ENCODE measurements at places on chromosomes 4 and X.

- no peak for DNase-seq
Observed at GRCh38 chrX:31178064-31178768, 106.4 kb upstream of the FTHL17 start.

DNA sequence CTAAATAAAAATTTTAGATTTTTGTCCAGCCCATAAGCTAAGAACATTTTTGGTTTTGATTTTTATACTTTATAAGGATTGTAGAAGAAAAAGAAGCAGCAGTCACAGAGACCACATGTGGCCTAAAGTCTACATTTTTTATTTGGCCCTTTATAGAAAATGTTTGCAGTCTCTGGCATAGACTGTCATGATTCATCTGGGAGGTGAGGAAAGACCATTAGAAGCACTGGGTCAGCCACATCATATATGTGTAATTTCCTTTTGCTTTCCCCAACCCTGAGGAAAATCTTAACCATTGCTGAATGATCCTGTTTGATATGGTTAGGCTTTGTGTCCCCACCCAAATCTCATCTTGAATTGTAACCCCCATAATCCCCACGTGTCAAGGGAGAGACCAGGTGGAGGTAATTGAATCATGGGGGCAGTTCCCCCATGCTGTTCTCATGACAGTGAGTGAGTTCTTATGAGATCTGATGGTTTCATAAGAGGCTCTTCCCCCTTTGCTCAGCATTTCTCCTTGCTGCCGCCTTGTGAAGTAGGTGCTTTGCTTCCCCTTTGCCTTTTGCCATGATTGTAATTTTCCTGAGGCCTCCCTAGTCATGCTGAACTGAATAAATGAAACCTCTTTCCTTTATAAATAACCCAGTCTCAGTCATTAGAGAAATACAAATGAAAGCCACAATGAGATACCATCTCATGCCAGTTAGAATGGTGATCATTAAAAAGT lies 12.1 kb upstream of the COPS4 start:
- no peak for DNase-seq

DNA sequence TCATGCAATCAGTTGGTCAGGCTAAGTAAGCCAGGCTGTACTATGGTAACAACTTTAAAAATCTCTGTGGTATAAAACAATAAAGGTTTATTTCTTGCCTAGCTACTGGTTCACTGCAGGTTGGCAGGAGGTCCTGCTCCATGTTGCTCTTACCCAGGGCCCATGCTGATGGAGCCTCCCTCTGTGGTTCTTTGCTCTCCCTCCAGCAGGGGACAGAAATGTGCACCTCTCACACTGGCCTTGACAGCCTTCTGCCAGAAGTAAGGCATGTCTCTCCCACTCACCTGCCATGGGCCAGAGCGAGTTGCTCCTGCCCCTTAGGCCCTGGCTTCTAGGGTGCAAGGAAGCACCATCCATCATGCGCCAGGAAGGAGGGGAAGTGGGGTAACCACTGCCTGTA lies 31.1 kb downstream of the CLDN22 start:
- no peak for DNase-seq

GRCh38 chr4:61924131-61924530 lies 724.0 kb downstream of the ADGRL3 start:
- no peak for DNase-seq

GRCh38 chr4:166144607-166145006 lies 271.6 kb downstream of the TLL1 start:
- DNase-seq = no peak

GRCh38 chr4:138241281-138242075 lies 671 bp downstream of the SLC7A11 start:
- DNase-seq = peak; percentile 52

GRCh38 chr4:105520819-105521790 lies 31.3 kb upstream of the ARHGEF38 start:
- no peak for DNase-seq

DNA sequence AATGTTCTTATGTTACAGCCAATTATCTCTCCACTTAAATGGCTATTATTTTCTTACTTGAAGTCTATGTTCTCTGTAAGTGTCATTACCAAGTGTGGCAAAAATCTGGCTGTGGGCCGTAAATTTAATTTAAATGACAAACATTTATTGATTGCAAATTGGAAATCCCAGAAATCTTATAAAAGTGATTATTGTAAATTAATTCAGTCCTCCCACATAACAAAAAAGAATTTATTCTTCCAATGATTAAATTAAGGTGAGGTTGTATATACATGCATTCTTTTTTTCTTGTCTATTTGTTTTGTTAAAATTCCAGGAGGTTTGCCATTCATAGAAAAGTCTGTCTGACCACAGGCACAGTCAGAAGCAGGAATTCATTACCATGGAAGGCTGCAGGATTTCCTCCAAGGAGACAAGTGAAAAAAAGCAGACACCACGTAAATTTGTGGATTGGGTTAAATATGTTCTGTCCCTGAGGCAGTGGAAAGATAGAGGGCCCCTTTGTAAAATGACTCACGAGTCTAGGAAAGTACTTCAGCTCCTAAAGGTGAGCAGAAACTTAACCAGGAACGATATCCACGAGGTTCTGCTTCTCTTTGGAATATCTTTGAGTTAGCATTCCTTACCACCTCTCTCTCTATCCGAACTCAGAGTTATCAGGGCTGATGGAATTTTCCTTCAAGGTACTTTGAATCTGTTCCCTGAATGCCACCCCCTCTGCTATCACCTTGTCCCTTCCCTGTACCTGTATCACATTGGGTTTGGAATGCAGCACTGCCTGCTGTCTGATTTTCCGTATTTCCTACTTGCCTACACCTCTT lies 10.7 kb downstream of the PPARGC1A start:
- DNase-seq = no peak

GRCh38 chrX:138788771-138789170 lies 77.3 kb upstream of the FGF13 start:
- no peak for DNase-seq

DNA sequence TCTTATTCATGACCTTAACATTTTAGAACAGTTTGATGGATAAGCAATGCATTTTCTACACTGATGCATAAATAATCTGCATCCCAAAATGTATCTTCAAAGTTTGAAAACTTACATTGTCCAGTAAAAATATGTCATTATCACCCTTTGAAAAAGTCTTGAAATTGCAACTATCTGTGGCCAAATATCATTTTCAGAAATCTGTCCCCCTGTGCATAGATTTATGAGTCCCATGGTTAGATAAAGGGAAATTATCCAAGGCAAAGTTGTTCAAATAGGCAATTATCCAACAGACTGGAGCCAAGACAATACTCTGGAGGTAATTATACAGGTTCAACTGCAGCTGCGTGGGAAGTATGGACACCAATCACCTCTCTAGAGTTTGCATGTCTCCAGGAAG lies 182.5 kb upstream of the INTU start:
- no peak for DNase-seq

- DNase-seq = no peak
Observed at GRCh38 chr4:186307916-186308315, 41.9 kb downstream of the F11 start.

GRCh38 chr4:139922406-139923024 lies 231.5 kb downstream of the MAML3 start:
- no peak for DNase-seq

- no peak for DNase-seq
Observed at GRCh38 chrX:34146906-34147305, 14.8 kb upstream of the FAM47A start.

DNA sequence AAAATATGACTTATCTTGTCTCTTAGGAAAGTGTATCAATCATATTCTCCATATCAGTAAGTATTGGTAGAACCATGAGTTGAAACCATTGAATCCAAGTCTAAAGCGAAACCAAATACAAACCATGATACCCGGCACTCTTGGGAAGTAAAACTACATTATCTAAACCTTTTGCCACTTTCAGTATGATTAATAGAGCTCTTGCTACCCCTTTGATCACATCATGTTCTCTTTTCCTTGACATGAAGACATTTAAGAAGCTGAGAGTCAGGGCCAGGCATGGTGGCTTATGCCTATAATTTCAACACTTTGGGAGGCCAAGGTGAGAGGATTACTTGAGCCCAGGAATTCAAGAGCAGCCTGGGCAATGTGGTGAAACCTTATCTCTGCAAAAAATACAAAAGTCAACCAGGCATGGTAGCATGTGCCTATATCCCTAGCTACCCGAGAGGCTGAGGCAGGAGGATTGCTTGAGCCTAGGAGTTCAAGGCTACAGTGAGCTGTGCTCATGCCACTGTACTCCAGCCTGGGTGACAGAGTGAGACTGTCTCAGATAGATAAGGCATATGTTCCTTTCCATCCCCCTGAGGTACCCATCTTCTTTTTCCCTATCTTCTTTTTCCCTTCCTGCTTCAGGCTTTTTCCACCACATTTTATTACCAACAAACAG lies 45.4 kb downstream of the CEP135 start:
- DNase-seq = no peak

DNA sequence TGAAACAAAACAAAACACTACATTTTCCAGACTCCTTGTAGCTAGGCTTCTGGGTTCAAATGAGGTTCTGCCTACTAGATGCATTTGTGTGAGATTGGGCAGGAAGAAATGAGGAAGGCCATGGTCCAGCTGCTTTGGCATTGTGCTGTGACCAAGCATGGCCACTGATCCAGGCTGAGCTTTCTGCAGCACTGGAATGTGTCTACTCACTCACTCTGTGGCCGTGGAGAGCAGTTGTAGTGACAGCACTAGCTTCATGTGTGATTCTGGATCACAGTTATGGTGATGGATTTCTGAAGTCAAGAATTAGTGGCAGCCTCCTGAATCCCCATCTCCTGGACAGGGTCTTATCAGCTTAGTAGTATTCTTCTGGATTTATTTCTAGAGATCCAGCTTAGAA lies 358.9 kb downstream of the GPAT3 start:
- DNase-seq = no peak

GRCh38 chr4:186765138-186765537 lies 41.5 kb upstream of the FAT1 start:
- no peak for DNase-seq

DNA sequence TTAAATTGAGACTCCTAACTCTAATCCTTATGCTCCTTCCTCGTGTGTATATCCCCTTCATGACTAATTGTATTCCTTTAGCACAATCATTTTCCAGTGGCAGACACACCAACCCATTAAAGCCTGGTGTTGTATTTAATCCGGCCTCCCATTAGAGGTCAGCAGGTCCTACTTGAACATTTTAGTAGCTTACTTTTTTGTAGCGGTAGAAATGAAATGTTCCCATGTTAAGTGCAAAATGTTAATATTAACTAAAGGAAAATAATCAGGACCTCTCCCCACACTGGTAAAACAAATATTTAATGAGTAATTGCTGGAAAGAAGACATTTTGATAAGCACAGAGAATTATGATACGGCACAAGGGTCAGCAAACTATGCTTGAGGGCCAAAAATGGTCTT lies 3.4 kb downstream of the RAB33B start:
- no peak for DNase-seq

- DNase-seq = no peak
Observed at GRCh38 chr4:41125558-41126311, 88.6 kb downstream of the APBB2 start.

DNA sequence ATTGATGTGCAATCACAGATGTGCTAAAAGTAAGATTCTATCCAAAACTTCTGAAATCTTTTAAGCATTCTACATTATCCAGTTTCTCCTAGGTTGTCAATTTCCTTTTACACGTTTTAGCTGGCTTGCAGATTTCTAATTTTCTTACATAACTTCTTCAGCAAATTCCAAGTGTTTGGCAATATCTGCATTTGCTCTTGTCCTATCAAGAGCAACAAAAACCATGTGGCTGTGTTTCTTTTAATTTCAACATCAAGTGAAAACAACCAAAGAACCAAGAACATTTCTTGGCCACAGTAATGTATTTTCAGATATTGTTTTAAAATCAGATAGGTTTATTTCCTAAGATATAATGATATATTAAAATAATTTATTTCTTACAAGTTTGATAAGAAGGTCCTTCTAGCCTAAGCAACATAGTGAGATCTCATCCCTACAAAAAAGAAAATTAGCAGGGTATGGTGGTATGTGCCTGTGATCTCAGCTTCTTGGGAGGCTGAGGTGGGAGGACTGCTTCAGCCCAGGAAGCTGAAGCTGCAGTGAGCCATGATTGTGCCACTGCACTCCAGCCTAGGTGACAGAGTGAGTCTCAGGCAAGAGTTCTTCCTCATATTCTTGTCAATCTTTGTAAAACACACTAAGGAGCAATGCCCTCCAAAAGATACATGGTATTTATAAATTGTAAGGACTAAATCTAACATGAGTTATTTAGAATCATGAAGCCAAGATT lies 131.4 kb upstream of the NAP1L5 start:
- no peak for DNase-seq

DNA sequence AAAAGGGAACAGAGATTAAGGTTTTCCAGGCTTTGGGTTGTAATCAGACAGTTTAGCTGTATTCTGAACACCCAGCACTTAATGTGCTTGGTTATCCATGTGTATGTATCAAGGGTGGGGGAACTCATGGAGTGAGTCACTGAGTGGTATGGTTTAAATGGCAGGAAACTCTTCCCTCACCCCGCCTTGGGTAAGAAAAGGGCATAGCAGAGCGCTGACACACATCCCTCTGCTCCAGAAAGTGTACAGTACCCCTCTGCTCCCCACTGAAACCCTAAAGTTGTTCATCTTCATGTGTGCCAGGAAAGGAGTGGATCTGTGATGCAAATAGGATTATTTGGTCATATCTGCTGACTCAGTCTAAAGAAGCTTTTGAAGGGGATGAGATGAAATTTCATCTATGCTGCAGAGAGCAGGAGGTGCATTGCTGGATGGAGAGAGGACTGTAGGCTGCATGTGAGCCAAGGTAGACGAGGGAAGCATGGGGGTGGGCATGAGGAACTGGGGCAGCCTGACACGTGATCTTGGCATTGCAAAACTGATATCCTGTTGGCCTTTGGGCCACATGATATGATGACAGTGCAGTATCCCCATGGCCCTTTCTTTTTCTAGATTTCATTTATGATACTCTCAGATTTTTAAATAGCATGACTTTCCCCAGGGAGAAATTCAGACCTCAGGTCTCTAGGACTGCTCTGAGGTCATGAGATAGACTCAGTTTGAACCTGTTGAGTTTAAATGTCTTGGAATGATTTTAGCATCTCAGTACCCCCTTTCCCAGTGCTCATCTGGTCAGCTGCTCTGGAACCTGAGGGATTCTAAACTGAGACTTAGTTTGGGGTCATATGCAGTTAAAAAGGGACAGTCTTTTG lies 84.8 kb downstream of the TMEM164 start:
- no peak for DNase-seq

DNA sequence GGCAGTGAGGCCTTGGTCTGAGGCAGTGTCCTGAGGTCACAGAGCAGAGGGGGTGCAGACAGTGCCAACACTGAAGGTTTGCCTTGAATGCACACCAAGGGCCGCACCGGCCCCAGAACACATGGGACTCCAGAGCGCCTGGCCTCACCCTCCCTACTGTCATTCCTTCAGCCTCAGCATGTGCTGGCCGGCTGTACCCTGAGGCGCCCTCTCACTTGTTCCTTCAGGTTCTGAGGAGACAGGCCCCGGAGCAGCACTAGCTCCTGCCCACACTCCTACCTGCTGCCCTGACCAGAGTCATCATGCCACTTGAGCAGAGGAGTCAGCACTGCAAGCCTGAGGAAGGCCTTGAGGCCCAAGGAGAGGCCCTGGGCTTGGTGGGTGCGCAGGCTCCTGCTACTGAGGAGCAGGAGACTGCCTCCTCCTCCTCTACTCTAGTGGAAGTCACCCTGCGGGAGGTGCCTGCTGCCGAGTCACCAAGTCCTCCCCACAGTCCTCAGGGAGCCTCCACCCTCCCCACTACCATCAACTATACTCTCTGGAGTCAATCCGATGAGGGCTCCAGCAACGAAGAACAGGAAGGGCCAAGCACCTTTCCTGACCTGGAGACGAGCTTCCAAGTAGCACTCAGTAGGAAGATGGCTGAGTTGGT lies 2.4 kb downstream of the MAGEA12 start:
- DNase-seq = no peak
